ENCODE measurements at places on chromosomes 11 and 22.

DNA sequence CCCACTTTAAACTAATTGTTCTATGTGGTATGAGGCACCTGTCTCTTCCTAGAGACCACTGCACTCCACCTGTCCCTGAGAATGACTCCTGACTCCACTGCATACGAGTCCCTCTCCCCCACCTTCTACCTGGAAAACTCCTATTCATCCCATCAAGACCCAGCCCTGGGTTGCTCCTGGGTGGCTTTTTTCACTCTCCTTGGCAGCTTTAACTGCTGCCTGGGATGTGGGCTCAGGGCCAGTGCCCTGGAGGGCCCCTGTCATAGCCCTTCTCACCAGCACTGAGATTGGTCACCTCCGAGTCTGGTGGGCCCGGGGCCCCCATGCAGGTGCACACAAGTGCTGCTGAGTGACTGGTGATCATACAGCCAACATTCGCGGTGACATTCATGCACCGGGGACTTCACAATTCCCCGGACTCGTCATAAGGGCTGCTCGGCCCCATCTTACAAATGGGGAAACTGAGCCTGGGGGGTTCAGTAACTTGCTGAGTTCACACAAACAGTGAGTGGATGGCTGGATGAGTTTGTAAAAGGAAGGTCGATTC, 25.9 kb upstream of the TOLLIP start:
- DNase-seq = no peak

DNA sequence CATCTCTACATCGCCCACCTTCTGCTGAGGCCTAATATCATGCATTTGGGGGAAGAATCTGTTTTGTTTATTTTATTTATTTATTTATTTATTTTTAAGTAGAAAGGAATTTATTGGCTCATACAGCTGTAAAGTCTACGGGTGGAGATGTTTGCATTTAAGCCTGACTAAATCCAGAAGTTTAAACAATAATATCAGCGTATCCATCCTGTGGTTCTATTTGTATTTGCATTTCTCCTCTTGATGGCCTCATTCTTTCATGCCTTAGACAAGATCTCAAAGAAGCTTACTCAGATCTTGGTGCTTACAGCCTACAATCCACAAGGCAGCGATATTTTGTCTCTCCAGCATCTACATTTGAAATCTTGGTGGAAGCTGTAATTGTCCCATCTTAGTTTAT, 67.1 kb upstream of the CARD18 start:
- no peak for DNase-seq

- DNase-seq = no peak
These were observed 26.6 kb upstream of the CSNK2A3 start for GRCh38 chr11:11379661-11380060.

DNA sequence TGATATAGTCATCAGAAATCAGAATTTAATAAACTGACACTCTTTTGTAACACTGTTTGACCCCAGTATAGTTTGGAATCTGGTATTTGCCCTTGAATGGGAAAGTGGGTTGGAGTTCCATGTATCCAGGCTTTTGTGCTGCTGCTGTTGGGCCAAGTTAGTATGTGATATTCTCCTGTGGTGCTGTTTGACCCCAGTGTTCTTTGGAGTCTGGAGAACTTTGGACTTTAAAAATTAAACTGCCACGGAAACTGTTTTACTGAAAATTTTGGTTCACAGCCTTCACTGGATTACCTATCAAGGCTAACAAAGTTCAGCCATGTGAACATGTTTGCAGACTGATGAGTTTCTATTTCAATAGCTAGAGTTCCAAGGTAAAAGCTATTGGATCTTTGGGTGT, 740 bp downstream of the GLYATL1 start:
- no peak for DNase-seq

GRCh38 chr22:22161924-22162851, 82.4 kb upstream of the VPREB1 start:
- no peak for DNase-seq

- no peak for DNase-seq
These were observed 38.0 kb upstream of the AMOTL1 start for GRCh38 chr11:94730153-94730552.

DNA sequence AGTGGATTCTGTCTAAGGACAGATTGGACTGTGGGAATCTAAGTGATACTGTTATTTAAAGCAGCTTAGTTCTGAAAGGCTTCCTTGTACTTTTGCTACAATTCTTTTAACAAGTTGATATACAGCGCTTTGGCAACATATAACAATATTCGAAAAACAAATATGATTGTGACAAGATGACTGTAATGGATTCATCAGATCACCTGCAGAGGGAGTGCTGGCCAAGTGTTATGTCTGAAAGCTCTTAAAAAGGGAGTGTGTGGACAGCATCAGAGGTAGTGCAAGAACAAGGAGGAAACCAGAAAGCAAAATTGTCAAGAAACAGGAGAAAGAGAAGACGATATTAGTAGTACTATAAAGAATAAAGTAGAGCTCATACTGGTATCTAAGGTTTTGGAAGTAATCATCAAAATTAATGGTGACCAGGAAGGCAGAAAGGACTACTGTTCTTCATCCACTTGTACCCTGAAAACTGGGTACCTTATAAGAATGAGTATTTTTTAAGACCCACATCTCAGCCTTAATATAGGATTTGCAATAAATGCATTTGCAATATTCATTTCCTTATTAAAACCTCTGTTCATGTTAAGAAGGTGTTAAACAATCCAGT, 1112.0 kb upstream of the CCDC90B start:
- no peak for DNase-seq

- DNase-seq = no peak
These were observed 9.1 kb upstream of the MN1 start for GRCh38 chr22:27810609-27811151.

- DNase-seq = no peak
These were observed 96.9 kb downstream of the MTMR3 start for GRCh38 chr22:29979777-29980321.

GRCh38 chr11:34680918-34681586, 60.2 kb downstream of the EHF start:
- no peak for DNase-seq

- DNase-seq = no peak
These were observed 17.7 kb downstream of the POLDIP3 start for GRCh38 chr22:42596863-42597530.

DNA sequence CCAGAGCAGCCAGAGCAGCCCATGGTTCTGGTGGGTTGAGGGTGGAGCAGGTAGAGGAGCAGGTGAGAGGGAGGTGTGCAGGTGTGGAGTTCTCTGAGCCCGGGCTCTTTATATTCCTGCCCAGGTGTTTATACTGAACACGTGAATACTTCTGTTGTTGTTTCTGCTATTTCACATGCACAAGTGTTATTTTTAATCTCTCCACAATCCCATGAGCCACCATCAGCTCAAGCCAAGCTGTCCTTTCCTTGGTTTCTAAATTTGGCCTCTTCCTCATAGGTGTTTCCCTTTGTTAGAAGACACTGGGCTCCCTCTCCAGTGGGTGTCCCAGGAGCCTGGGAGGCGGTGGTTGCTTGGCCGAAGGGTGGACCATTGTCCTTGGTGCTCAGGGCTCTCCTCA, at the start of gene KRTAP5-3:
KRTAP5-3 (minus strand) TSS at position 101 of the 400 bp plus-strand sequence; CDS start at position 23, 78 bp downstream.
- no peak for DNase-seq

DNA sequence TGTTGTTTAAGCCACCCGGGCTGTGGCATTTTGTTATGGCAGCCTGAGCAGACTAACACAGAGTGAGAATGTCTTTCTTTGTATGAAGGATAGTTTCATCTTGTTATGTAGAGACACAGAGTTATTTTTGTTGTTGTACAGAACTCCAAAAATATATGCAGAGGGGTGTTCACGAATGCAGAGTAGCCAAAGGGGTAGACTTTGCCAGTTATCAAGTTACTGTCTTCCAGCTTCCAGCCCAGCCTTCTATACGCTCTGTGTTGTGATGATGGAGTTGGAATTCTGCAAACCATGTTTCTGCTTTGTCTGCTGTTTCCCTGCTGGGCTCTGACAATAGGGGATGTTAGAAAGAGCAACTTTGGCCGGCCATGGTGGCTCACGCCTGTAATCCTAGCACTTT, 44.1 kb downstream of the RPS6KA4 start:
- no peak for DNase-seq

GRCh38 chr11:64710418-64711137, 12.4 kb downstream of the NRXN2 start:
- DNase-seq = no peak

DNA sequence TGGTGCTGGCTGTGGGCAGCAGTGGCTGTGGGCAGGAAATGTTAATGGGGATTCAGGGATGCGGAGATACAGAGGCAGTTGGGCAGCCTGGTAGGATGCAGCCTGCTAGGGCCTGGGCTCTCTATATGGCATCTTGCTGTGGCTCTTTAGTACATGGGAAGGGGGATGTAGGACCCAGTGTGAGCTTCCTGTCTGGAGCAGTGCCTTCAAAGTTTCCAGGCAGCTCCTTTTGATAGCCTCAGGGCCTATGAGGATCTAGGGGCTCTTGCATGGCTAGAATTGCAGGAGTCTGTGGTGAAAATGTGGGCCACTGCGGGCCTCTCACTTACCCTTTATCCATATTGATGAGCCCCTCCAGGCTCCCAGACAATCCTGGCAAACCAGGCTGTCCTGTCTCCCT, 213.2 kb upstream of the SNX19 start:
- no peak for DNase-seq

DNA sequence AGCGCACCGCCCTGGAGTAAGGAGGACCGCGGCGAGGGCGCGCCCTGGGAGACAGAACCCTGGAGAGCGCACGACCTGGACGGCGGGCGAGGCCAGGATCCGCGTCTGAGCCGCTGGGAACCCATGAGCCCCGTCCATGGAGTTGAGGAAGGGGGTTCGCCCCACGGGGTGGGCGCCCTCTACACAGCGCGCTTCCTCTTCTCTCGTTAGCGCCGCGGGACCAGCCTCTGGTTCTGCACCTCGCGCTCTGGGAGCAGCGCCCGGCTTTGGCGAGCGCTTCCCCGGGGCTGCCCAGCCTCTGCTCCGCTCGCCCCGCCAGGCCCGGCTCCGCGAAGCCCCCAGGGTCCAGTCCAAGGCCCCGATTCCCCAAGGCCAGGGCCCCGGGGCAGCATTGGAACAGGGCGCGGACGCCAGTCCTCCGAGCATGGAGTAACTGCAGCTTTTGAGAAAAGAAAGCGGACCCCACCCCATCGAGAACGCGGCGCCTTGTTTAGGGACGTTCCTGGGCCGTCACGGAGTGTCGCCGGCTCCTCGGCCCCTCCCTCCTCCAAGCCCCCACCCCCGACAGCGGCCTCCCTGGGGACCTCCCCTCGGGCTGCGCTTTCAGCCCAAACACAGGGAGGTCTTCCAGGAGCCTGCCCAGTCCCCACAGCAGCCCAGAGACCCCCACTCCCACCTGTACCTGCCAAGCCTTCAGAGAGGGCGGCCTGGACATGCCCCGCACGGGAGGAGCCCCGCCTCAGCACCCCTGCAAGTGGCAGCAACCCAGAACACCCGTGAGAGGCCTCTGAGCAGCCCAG, 56.2 kb downstream of the BRD1 start:
- DNase-seq = no peak

DNA sequence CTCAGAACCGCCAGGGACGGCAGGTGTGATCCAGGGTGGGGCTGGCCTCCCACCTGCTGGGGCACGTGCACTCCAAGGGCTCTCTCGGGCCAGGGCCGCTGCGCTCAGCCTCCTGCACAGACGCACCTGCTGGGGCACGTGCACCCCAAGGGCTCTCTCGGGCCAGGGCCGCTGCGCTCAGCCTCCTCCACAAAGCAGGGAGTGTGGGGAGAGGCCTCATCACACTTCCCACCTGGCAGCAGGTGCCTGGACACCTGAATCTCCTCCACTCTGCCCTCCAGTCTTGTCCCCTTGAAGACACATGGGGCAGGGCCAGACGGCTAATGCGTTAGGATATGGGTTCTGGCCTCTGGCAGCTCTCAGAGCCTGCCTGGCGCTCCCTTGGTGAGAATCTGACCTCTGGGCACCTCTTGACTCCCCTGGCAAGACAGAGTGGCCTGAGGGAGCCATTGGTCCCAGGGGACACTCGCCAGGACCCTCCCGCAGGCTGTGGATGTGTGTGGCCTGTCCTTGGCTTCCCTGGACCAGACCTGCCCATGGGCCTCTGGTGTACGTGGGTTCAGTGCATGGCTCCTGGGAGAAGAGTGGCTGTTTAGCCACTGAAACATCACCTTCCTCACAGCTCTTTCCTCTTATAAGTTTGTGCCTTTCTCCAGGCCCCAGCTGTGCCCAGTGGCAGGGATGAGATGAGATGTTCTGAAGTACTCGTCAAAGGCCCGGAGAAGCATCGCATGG, 73.5 kb downstream of the BRD1 start:
- DNase-seq = no peak

Data from stimulated activated CD4-positive, alpha-beta T cell treated with anti-CD3 and anti-CD28 coated beads, Interleukin-1b, Interleukin-23, amount 100 ng/mL, for 48 hours (primary cell).